ENCODE measurements at places on chromosomes 6 and 20. TPM values are rescaled to one million over a fixed set of nuclear protein-coding genes. Genes with fewer than 3 reads are reported as not detected.

DNA sequence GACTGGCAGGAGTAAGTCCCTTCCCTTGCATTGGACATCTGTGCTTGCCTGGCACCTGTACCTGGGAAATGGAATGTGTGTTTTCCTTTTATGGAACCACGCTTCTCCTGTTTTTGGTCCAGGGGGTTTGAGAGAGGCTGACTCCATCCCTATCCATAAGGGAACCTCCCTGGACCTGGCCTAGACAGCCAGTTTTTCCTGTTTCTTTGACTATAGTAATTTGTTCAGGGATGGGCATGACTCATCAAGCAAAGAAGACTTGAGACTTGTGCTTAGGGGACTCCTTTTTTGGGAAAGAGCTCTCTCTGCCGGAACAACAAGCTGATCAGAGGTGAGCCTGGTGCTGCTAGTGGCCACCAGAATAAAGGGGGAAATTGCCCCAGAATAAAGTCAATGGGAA, 393.8 kb downstream of the CDH26 start:
- no peaks in the 10 kb centered on the region for H3K27me3 ChIP-seq
- no peaks in the 10 kb centered on the region for H3K4me1 ChIP-seq
- H3K36me3 ChIP-seq, result no peaks in the 10 kb centered on the region
- H3K27ac ChIP-seq, result no peak overlapping the region
- no peak overlapping the region for H3K4me3 ChIP-seq

GRCh38 chr6:26029570-26029856, 57.7 kb upstream of the HFE start:
- peaks cover 90% of the 10 kb centered on the region for H3K4me1 ChIP-seq
- H3K4me3 ChIP-seq, result no peak overlapping the region
- H3K27ac ChIP-seq, result peak overlapping the region; percentile 100

- no peak overlapping the region for H3K4me3 ChIP-seq
- no peaks in the 10 kb centered on the region for H3K4me1 ChIP-seq
- no peaks in the 10 kb centered on the region for H3K36me3 ChIP-seq
- no peak overlapping the region for H3K27ac ChIP-seq
These were observed 754.7 kb downstream of the DHX35 start for GRCh38 chr20:39716796-39717341.

DNA sequence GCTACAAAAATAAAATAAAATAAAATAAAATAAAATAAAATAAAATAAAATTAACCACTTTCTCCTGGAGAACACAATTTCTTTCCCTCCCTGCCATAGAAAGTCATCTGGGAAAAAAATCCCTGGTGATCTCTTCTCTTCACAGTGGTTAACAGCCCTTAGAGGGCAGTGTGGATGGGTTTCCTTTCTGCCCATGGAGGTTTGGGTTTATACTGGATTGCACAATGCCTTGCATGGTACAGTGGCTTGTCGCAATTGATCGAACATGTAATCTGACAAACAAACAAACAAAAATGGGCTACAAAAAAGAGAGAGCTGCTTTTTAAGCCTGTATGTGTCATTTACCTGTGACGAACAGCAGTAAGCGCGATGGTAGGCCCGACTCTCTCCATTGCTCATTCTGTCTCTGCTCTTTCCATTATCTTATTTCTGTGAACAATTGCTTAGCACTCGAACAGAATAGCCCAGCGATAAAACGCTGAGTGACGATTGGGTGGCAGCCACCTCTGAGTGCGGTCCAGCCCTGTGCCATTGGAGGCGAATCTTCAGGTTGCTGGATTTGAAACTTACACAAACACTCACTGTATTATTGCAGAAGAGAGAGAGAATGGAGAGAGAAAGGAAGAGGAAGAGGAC, 166.1 kb downstream of the CD83 start:
- H3K27me3 ChIP-seq, result no peaks in the 10 kb centered on the region
- no peaks in the 10 kb centered on the region for H3K36me3 ChIP-seq
- no peak for DNase-seq
- no peak overlapping the region for H3K4me3 ChIP-seq

The KHDRBS2 gene
- total RNA-seq, result not detected

The SLC2A10 gene
- 24.9 TPM for total RNA-seq
